ENCODE measurements at places on chromosomes 7 and 10.

DNA sequence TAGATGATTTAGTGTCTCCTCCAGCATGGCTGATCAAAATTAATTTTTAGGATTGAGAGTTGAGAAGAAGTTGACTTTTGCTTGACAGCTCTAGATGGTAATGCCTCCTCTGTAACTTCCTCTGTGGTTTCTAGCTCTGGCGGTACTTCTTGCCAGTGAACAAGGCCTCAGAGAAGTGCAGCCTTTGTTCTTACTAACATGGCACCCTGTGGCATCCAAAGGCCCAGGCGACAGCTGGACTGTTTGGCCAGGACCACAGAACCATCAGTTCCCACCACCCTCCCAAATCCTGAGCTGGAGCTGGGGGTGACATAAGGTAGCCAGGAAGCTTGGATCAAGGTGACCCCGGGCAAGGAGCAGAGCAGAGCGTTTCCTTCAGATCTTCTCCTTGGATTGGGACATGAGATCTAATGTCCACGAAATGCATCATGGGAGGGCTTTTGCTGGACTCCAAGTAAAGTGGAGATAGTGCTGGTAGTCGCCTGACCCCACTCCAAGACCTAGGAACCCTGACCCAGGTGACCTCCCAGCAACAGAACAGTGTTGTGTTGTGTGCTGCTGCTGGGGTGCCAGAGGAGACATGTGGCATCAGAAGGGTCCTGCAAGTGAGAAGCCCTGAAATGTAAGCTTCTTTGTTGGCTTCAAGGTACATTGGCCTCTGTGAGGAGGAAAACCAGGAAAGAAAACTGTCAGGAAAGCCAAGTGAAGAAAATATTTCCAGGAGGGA, 41.8 kb downstream of the APBB1IP start:
- peak; percentile 28 for DNase-seq

- DNase-seq = no peak
Measured at GRCh38 chr7:78407031-78407430, 608.5 kb downstream of the PHTF2 start.

GRCh38 chr7:23334482-23335056, 35.4 kb downstream of the MALSU1 start:
- no peak for DNase-seq

DNA sequence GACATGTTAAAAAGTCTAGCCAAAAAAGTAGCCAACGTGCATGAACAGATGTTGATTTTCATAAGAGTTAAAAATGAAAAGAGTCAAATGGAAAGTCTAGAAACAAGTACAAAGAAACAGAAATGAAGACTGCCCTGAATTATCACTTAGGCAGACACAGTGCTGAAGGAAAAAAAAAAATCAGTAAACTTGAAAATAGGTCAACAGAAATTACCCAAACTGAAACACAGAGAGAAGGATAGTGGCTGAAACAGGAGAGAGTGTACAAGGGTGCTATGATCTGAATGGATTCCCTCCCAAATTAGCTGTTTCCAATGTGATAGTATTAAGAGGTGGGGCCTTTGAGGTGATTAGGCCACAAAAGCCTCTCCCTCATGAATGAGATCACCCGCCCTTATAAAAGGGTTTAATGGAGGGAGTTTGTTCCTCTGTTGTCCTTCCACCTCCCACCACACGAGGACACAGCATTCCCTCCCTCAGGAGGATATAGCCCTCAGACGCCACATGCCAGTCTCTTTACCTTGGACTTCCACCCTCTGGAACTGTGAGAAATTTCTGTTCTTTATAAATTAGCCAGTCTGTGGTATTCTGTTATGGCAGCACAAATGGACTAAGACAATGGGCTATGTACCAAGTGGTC, 249.7 kb downstream of the AHR start:
- DNase-seq = no peak

DNA sequence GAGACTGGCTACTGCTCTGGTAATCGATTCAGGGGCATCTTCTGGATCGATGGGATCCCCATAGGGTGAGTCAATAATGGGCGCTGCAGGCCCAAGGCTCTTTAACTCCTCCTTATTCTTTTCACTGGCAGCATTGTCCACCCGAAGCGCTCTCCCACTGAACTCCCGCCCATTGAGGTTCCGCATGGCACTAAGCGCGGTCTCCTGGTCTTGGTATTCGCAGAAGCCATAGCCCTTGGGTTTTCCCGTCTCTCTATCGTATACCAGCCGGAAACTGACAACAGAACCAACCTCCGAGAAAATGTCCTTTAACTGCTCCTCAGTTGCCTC, 285 bp downstream of the CSTF2T start:
- DNase-seq = no peak
